ENCODE measurements at places on chromosomes 12 and 14. TPM values are rescaled to one million over a fixed set of nuclear protein-coding genes. Genes with fewer than 3 reads are reported as not detected.

DHH gene
- 0.05 TPM for total RNA-seq

DNA sequence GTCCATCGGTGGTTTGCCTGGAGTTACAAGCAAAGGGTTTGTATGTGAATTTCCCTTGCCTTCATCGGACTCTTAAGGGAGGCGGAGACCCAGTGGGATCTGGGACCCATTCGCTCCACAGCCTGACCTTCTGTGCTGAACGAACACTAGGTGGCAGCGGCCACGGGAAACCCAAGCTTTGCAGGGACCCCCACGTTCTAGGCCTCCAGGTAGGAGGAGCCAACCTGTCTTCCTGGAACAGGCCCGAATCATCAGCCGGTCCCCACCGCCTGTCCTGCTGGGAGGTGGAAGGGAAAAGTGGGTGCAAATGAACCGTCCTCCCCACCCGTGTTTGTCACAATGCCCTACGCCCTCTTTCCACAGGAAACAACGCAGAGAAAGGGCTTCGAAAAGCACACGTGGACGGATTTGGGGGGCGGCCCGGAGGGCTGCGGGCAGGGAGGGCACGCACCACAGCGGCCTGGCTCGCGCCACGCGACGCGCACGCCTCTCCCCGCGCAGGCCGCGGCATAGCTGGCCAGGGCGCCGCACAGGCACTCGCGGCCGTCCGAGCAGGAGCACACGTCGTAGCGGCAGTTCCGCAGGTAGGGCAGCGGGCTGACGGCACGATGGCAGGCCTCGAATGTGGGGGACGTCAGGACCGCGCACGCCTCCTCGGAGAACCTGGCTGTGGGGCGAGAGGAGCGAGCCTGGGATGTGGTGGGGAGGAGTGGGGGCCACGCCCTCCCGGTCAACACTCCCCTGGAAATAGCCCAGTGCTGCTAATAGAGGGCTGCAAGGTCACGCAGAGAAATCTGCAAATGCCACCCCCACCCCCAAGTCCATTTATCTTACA, 67.8 kb downstream of the VWF start:
- DNase-seq = no peak

SCNN1A gene
- 0.24 TPM for total RNA-seq

HHIPL1 gene
- total RNA-seq = 4.3 TPM

- no peak for DNase-seq
These were observed 57.2 kb upstream of the CAPRIN2 start for GRCh38 chr12:30811966-30812365.

NYNRIN gene
- 8.5 TPM for total RNA-seq

FERMT2 gene
- total RNA-seq = 101 TPM

GALNT6 gene
- total RNA-seq = 102 TPM

DNA sequence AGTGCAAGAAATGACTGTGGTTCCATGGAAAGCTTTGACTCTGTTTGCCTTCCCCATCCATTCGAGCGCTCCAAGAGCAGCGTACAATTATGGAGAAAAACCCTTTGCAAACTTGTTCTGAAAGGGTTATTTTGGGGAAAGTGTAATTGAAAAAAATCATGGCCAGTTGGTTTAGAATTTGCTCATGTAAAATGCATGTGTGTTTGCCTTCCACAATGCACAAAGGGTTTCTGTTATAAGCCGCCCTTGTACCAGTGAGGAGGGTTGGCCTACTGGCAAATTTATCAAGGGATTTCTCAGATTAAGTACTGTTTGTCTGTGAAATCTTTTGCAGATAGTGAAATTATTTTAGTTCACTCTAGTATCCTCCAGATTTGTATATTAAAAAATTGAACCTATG, 62.7 kb upstream of the PELI2 start:
- DNase-seq = no peak

SMCO2 gene
- total RNA-seq = 0.88 TPM

DNA sequence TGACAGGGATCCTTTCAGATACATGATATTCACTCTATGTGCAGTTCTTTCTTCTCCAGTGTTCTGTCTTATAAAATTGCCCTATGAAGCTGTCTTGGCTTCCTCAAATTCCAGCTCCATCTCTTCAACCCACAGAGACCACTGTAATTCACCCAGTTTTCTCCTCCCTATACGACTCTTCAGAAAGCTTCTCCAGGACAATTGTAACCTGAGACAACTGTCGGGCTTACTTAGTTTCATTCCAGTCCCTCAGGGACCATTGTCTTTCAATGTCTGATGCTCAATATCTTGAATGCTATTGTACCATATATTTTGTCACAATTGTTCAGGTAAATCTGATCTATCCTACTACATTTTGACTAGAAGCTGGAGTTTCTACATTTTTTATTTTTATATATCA, 345.3 kb downstream of the RPL10L start:
- no peak for DNase-seq

- DNase-seq = no peak
These were observed 73.6 kb downstream of the GPR65 start for GRCh38 chr14:88078525-88078924.

FOXN4 gene
- not detected for total RNA-seq

DNA sequence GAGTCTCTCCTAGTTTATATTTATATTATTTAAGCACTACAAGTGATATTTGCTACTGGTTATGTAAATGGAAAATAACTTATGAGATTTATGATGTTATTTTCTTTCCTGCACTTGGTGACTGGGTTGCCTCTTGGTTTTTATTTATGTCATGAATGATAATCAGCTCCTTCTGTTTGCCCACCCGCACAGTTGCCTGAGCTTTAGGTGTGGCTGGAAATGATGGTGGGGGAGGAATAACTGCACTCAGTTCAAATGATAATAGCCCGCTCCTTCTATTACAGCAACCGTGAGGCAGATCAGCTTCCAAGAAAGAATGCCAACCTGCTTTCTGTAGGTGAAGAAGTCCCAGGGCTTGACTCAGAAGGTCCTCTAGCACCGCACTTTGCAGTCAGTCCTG, 190.2 kb upstream of the CAND1 start:
- DNase-seq = no peak

SPX gene
- 0.63 TPM for total RNA-seq

GRCh38 chr14:59085207-59085739, 103.2 kb upstream of the DAAM1 start:
- DNase-seq = no peak

CCNK gene
- total RNA-seq = 41.1 TPM

TAS2R46 gene
- 1.6 TPM for total RNA-seq

DNA sequence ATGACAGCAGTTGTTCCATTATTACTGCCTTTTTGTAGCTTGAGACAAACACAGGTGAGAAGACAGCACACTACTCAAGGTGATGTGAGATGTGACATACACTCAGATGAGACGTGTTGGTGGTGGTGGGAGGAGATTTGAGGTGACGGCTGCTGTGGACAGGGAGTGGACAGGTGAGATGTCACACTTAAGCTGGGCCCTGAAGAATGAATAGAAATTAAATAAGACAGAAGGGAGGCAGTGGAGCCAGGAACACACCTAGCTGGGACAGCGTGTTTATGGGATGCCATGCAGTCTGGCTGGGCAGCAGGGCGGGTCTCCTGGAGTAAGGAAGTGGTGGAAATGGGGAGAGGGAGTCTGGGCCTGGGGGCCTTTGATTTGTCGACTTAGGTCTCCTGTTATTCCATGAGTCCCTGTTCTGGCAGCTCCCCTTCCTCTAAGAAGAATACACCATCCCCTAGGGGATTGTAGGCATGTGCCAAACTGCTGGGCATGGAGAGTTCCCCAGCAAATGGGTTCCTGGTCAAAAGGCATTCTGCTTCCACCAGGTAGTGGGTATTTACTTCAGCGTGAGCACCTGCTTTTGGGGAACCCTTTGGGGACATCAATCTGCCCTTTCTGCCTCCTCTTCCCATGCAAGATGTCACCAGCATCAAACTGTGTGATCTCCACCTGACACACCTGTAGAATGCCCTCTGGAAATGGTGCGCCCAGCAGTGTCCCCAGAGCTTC, 71.2 kb upstream of the ESRRB start:
- DNase-seq = no peak

DCAF4 gene
- total RNA-seq = 31.5 TPM

OR6C65 gene
- not detected for total RNA-seq

DNA sequence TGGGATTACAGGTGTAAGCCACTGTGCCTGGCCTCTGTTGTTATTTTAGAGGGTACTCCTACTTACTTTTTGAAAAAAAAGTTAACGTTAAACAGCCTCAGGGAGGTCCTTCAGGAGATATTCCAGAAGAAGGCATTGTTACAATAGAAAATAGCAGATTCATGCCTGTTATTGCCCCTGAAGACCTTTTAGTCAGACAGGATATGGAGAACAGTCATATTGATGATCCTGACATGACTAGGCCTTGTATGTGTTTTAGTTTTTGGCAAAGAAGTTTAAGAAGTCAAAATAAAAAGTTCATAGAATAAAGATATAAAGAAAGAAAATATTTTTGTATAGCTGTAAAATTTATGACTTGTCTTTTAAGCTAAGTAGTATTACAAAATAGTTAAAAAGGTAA, 45.3 kb downstream of the WASHC3 start:
- DNase-seq = no peak

DNA sequence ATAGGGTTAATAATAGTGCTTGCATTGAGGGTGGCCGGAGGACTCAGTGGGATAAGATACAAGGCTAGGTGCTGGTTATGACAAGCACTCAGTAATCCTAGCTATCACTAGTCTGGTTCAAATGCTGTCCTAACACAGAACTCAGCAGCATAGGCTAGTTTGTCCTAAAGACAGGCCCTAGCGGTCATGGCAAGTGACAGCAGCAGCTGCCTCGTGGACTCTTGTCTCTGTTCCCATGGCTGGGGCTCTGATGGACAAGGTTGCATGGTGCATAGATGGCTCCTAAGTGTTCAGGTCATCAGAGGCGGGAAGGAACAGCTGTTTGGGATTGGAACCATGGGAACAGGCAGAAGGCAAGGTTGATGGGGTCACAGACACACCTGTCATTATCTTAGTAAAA, 42.4 kb upstream of the IGF1 start:
- DNase-seq = no peak

TMCC3 gene
- 20.5 TPM for total RNA-seq

DNA sequence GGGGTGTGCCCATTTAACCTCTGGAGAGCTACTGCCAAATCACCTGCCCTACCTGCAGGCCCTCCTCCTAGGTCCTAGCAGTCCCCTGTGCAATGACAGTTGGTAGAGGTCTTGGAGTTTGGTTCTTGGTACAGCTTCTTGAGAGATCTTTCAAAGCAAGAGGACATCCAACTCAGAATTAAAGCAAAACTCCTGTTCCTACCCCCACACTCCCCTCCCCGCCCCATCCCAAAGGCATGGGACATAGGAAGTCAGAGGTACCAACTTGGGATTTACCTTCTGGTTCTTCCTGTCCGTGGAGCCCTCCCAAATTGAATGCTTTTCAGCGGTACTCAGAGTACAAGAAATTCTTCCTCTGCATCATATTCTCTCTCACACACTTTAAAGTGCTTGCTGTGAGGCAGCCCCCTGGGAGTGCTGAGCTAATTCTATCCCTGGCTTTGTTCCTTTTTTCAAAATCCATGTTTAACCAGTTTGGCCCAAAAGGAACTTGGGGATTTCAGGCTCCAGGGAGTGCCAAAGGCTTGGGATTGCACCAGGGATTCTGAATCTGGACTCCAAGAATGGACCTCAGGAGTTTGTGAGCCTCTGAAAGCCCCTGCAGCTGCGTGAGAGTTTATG, 40.8 kb downstream of the GALNT16 start:
- no peak for DNase-seq

DNA sequence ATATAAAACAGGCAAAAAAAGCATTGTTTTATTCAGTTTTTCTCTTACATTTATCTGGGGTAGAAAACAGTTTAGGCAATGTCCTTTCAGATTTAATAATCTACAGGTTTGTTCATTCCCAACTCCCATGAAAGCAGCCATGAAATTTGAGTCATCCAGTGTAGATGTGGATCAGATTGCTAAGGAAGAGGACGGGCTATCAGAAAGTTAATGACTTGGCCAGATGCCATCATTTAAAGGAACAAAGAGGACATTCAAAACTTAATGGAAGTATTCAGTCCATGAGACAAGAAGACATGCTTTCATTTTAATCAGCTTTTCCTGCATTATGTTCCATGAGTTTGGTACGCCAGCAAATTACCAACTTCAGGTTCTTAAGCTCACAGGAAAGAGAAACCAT, 31.1 kb upstream of the POC1B start:
- no peak for DNase-seq

- DNase-seq = no peak
These were observed at the start of gene CPNE6 for GRCh38 chr14:24071144-24071697. Gene CPNE6 (plus strand): TSS chr14:24071562. CDS start chr14:24072937, 1,375 bp downstream.

DNA sequence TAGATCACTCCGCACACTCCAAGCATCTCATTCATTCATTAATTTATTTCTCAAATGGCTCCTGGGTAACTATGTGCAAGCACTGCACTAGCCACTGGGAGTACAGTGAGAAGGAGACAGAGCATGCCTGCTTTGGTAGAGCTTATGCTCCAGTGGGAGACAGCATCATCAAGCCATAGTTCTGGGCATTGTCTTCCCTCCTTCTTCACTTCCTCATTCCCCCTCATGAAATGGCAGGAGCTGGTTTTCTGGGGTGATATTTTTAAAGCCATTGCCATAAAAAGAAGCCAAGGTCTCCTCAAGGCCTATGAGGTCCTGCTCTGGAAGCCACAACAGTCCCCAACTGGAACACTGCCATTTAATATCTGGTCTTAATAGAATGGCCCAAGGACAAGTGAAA, 20.2 kb upstream of the RIC8B start:
- DNase-seq = no peak

DNA sequence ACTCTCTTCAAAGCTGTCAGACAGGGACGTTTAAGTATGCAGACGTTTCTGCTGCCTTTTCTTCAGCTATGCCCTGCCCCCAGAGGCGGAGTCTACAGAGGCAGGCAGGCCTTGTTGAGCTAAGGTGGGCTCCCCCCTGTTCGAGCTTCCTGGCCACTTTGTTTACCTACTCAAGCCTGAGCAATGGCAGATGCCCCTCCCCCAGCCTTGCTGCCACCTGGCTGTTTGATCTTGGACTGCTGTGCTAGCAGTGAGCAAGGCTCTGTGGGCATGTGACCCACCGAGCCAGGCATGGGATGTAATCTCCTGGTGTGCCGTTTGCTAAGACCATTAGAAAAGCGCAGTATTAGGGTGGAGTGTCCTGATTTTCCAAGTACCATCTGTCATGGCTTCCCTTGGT, 900.4 kb upstream of the MDGA2 start:
- DNase-seq = no peak

DNA sequence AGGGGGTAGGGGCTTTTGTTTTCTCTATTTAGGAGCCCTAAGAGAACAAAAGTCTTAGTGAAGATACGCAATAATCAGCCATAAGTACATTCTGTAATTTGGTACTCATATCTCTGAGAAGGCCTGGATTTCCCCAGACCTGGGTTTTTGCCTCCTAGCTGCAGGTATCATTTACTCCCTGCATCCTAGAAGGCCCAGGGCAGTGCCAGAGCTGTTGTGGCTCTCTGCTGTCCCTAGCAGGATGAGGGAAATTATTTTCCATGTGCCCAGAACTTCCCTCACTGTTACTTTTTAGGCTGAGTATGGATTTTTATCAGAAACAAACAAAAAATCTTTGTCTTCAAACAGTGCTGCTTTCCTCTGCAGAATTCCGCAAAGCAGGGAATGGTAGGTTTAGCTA, 192.5 kb upstream of the SYT1 start:
- no peak for DNase-seq

DNA sequence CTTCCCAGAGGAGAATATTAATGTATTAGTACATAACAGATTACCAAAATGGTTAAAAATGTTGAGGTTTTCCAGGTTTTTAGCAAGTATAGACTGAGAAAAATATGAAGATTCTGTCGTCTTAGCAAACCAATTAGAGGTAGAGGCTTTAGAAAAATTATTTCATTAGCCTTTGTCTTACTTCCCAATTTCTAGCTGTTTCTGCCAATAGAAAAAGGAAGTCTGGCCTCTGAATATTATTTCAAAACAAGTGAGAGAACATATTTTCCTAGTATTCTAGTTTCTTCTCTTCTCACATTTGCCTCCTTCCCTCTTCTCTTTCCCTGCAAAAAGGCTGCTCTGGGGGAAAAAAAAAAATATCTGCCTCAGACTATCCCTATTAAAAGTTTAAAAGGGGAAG, 16.4 kb downstream of the IPO8 start:
- no peak for DNase-seq

KERA gene
- total RNA-seq = not detected
